DMS79 treated with DMSO at 0.1 percent for 48 hours (cell line): ENCODE measurements at places on chromosomes 13 and 19.

- DNase-seq: no peak
These were observed 168.1 kb upstream of the SOX21 start for GRCh38 chr13:94880463-94880862.

DNA sequence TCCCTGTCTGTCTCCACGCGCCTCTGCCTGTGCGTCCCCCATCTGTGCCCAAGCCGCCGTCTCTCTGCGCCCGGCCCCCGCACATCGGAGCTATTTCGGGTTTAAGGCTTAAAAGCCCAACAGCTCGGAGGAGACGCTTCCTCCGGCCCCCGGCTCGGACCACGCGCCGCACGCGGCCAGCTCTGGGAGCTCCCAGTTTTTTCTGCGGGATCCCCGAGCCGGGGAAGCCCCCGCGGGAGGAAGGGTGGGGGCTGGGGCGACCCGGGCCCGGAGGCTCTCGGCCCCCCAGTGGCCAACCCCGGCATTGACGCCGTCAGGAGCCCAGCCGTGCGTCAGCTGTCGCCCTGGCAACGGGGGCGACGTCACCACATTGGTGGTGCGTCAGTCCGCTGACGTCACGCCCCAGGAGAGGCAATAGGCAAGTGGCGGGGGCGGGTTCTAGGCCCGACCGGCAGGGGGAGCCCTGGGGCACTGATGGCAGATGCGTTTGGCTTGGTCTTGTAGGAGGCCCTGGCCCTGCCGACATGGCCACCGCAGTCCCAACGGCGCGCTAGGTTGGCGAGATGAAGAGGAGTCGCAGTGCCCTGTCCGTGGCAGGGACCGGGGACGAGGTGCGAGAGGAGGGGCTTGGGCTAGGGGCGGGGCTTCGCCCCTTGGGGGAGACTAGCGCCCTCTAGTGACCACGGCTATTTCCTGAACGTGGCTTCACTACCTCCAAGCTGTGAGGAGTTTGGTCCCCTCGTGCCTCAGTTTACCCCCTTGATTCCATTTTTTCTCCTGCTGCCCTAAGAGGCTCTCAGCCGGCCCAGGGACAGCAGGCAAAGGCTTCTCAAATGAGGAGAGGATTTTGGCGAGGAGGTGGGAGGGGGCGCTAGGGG is 3.7 kb upstream of the PDE4A start:
- peak; percentile 44 for DNase-seq

DNA sequence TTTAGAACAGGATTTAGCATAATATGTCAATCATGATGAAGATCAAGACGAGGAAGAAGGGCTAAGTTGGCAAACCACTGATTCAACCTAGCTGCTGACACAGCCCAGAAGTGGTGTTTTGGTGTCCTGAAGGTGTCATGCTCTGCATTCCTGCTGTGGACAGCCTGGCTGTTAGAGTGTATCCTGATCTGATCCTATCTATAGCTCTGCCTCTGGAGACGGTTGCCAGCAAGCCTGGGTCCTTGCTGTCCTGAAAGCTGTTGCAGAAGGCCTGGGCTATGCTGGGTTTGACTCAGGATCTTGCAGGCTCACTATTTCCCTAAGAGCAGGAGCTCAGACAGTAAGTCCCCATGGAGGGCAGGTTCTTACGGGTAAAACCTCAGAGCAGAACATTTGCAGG is 416.4 kb downstream of the TSHZ3 start:
- no peak for DNase-seq

DNA sequence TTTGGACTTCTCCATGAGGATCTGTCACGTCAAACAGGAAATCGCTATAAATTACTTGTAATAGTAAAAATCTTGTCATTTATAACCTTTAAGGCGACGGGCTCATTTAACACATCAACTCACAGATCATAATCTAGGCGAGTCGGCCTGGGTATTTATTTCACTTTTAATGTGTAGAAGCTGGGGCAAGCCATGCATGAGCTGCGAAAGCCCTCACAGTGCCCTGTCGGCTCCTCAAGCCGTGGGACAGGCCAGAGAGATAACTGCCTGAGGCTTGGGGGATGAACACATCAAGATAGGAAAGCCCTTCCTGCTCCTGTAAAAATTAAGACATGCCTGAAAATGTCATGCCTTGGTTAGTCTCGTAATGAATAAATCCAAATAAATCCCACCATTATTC is 30.8 kb downstream of the SOX1 start:
- peak; percentile 45 for DNase-seq

GRCh38 chr13:103525530-103525929 is 459.3 kb upstream of the SLC10A2 start:
- DNase-seq: no peak

GRCh38 chr19:33268162-33268991 is 34.0 kb downstream of the CEBPA start:
- DNase-seq: no peak

DNA sequence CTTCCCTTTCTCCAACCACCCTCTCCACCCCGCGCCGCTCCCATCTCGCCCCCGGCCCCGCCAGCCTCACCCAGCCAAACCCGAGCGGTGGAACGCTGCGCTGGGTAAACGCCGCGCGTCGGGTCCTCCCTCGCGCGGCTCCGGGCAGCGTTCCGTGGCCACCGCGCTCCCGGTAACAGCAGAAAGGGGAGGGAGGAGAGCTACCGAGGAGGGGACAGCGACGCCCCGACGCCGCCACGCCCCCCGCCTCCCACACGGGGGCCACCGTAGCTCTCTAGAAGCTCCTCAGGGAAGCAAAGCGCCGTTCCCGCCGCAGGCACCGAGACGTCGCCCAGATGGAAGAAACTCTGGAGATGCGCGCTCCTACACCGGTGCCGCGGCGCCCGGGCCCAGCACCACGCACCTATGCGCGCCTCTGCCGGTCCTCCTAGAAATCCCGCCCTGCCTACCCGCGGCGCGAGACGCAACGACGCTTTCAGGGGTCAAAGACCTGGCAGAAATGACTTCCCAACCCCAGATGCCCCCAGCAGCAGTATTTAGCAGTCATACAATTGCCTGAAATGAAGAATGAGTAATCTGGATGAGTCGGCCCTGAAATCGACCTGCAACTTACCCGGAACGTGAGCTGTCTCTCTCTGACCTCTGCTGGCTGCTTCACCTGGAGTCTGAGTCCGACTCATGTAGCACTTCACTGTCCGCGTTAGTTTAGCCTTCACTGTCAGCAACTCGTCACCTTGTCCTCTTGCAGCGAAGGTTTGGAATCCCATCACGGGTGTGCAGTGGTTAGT is at the start of gene RUBCNL:
Gene RUBCNL, minus strand, starts transcription at position 189 of the 788 bp plus-strand sequence. CDS start 14,777 bp downstream, outside the sequence.
- peak; percentile 68 for DNase-seq

DNA sequence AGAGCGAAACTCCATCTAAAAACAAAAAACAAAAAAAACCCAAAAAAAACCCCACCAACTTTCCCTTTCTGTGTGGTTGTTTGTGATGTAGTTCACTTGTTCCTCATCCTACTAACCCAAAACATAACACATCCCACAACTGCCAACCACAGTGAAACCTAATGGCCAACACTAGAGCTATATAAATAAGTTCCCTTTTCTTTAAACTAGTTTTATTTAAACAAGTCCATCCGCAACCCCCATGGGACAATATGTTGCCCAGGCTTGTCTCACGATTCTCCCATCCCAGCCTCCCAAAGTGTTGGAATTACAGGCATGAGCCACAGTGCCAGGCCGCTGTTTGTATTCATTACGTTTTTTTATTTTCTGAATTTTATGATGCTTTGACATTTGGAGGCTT is 71.2 kb upstream of the ADGRE5 start:
- DNase-seq: no peak

GRCh38 chr13:97342136-97342535 is 91.8 kb upstream of the RAP2A start:
- no peak for DNase-seq

GRCh38 chr13:53005626-53006025 is 23.0 kb upstream of the OLFM4 start:
- DNase-seq: no peak

DNA sequence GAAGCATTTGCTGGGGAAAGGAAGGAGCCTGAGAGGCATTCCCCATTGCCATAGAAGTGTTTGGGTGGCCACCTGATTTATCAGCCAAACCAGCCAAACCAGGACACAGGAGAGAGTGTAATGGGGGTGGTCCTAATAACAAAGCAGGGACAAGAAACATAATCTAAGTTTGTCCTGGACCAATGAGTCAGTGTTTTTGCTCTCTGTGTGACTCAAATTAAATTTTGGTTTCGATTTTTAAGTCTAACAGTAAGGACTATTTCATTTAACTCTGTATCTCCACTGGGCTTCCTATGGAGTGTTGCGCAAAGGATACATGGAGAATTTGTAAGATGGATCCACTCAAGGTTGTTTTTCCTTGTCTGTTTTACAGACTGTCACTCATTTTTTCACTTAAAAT is 19.5 kb upstream of the TRPC4 start:
- no peak for DNase-seq

- peak; percentile 59 for DNase-seq
These were observed 4.7 kb downstream of the PNMA8A start for GRCh38 chr19:46466536-46467196.

GRCh38 chr13:45086484-45086883 is 33.8 kb upstream of the GTF2F2 start:
- no peak for DNase-seq
